ENCODE measurements at places on chromosomes 5 and 9.

- no peak for DNase-seq
Observed at GRCh38 chr5:6674421-6674820, 38.8 kb upstream of the TENT4A start.

DNA sequence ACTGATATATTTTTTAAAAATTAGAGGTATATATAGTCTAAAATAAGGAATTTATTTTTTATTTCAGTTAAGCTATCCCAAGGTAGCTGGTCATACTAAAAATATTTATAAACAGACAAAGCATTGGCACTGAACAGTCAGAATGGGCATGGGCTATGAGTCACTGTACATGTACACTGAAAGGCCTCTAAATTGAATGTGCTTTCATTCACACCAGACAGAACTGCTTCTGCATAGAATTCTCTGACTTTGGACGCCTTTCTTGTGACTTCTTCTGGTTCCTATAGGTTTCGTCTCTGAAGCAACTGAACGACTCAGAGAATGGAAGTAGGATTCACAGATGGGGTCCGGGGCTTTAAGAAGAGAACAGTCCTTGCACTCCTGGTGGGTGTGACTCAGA is 394.8 kb upstream of the MEF2C start:
- no peak for DNase-seq

GRCh38 chr9:120153258-120153657 is 426.7 kb downstream of the CDK5RAP2 start:
- no peak for DNase-seq

DNA sequence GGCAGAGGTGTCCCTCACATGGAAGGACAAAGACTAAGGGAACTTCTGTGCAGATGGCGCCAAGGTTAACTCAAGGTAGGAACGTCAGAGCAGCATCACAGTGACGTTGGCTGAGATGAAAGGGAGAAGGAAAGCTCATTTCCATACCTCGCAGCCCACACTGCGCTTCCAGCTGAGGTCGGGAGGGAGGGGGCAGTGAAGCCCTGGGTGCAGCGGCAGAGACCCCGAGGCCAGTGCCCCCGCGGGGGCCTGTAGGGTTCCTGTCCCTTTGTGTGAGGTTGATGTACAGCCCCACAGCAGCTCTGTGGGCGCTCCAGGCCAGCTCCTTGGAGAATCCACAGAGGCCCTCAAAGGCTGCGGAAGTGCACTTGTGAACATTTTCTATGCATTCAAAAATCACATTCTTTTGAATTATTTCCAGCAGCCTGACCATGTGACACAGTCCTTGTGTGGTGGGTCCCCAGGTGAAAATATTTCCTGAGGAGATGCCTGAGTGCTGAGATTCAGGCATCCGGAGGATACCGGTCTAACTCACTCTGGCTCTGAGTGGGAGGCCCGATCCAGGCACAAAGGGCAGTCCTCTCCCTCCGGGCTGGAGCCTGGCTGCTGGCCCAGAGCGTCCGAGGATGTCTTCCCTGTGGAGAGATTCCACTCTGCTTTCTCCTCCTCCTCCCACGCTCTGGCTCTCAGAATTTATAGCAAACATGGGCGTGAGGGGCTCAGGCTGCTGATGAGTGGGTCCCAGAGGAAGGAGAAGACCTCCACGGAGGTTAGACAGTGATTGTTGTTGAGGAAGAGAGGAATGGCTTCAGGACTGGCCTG is 150.7 kb downstream of the ICE1 start:
- no peak for DNase-seq

GRCh38 chr5:35850967-35851680 is 5.6 kb upstream of the IL7R start:
- DNase-seq: no peak

DNA sequence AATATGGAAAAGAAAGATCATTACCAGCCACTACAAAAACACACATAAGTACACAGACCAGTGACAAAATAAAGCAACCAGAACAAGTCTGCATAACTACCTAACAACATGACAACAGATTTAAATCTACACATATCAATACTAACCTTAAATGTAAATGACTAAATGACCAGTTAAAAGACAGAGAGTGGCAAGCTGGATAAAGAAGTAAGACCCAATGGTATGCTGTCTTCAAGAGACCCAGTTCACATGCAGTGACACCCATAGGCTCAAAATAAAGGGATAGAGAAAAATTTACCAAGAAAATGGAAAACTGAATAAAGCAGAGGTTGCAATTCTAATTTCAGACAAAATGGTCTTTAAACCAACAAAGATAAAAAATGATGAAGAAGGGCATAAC is 938.1 kb downstream of the EFNA5 start:
- DNase-seq: no peak

- no peak for DNase-seq
Observed at GRCh38 chr5:4124221-4124970, 528.8 kb downstream of the IRX1 start.

- DNase-seq: no peak
Observed at GRCh38 chr5:131245312-131245711, 18.5 kb upstream of the CDC42SE2 start.

DNA sequence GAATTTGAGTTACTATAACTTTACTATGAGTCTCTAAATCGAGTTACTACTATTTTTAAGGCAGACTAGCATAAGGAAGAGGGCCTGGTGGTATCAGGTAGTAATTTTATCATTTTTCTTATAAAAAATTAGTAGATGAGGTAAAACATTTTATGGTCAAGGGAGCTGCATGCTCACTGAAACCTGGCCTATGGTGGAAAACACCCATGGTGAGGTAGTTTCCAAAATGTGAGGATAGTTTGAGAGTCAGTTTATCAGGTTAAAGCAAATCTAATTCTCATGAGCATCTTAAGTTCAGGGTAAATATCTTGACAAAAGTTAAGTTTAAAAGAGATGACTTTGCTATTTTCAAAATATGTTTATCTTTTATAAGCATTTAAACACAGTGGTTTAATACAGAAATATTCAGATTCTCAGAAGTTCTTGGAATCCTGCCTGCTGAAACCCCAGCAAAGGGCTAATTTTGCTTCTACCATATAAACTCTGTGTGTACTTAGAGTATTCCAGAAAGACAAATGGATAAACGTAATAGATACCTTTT is 10.0 kb downstream of the DDX4 start:
- no peak for DNase-seq

- DNase-seq: no peak
Observed at GRCh38 chr9:122218071-122218934, 10.5 kb downstream of the LHX6 start.

DNA sequence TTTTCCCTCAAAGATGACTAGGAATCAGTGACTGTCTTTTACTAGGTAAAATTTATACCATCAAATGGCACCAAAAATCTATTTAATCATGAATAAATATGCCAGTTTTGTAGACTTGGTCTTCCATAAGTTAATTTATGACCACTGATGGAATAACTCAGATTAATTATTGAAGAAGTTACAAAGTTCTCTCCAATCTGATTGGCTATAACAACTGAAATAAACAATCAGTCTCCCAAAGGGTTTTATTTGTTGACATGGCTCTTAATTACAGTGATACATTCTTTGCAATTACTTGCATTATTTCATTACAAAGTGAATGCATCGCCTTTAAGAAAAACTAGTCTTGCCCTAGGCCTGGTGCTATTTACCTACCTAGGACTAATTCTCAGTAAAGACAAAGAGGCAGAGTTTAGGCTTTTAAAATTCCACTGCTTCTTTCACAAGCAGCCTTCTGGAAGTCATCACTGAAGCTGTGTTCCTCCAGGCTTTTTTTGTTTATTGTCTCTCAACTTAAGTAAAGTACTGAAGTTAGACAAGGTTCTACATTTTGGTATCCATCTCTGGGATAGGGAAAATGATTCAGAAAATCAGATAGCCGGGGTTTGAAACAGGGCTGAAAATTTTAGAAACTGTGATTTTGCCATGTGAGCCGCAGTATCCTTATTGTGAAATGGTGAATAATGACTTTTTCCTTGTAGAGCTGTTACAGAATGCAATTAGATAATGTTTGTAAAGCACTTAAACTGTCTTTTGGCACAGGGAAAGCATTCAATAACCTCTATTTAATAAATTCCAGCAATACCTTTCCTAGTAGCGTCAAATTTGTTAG is 2.5 kb downstream of the STOM start:
- no peak for DNase-seq

DNA sequence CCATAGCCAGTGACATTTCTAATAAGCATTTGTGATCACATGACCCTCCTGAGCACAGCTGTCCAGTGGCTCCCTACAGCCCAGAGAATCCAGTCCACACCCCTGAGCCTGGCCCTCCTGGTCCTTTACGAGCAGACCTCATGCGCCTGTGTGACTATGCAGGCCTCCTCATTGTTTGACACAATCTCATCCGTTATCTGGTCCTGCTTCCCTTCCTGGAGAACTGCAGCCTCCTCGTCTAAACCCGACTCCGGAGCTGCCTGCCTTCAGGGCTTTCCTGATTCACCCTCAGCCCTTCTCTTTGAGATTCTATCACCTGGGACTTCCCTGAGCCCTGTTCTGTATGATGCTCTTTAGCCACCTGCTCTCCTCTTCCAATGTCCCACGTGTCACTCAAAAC is 79.7 kb downstream of the GPR21 start:
- no peak for DNase-seq

Measured in fibroblast of skin of left quadriceps (primary cell).